Astrocyte of the spinal cord (primary cell): ENCODE measurements at places on chromosomes 12 and 14.
A peak's percentile ranks its signal among the peaks of the same experiment; 100 is the strongest.

DNA sequence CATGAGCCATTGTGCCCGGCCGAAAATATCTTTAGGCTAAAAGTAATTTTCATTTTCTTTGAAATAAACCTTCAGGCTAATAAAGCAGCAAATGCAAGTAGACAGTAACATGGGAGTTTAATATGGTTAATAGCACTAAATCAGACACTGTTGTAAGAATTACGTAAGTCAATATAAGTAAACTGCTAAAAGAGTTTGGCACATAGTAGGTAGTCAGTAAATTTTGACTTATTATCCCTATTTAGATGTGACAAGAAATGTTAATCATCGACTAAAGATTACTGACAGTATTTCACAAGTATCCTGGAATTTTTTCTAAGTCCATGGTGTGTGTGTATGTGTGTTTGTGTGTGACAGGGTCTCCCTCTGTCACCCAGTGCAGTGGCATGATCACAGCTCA lies 3.9 kb downstream of the PPP4R3A start:
- no peak for DNase-seq

GRCh38 chr12:45039757-45040156 lies 11.1 kb downstream of the DBX2 start:
- DNase-seq, result no peak

GRCh38 chr14:90513161-90514014 lies 116.6 kb downstream of the CALM1 start:
- DNase-seq, result peak; percentile 56

- no peak for DNase-seq
These were observed 45.9 kb downstream of the IFNG start for GRCh38 chr12:68113644-68114043.

DNA sequence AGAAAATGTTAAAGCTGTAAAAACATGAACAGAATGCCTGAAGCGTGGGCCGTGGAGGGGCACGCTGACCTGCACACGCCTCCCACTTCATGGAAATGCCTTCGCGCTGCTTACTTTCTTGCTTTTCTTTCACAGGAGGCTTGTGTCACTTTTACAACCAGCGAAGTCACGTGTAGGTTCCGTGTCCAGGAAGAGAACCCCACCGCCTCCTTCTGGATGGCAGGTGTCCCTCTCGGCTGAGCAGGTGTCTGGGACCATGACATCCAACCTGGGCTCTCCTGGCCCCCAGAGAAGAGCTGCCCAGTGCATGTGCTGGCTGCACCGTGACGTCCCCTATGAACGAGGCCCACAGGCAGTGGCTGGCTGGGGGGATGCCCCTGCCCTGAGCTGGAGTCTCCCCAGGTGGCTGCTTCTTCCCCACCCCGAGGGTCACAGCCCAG lies 345.0 kb upstream of the SFSWAP start:
- no peak for DNase-seq

DNA sequence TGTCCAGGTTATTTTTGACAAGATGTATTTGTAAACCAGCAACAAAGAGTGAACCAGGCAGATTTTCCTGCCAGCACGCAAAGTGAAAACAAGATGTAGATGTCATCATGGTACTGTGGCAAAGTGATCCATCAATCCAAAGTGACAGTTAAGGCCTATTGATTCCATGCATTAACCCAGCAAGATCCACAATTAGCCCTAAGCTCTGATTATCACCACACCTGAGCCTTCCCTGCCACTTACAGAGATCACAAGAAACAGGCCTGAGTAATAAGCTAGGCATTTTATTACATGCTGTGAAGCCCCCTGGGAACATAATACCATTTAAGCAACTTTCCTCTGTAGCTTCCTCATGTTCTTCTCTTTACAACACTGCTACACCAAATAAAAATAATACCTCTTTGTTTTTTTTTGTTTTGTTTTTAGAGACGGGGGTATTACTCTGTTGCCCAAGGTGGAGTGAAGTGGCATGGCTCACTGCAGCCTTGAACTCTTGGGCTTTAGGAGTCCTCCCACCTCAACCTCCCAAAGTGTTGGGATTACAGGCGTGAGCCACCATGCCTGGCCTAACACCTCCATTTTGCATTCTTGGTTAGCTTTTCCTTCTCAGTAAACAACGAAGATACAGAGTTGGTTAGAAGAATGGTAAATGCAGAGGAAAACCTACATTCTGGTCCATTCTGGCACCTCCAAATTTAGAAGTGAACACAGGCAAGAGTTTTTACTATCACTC lies 85.5 kb downstream of the STON2 start:
- DNase-seq, result no peak

DNA sequence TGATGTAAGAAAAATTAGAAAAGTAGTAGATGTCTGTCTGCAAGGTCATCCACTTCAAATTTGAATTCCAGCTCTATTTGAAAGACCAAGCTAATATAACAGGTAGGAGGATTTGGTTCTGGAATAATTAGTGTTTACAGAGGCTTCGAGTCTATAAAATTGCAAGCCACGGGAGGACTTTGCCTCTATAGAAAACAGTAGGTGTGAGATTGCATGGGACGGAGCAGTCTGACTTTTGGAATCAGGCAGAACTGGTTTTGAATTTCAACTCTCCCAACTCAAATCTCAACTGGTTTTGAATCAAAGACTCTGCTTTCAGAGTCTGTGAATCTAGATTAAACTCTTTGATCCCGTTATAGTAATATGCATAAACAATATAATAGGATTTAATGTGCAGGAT lies 82.4 kb downstream of the PIK3C2G start:
- DNase-seq, result no peak

GRCh38 chr12:78914859-78915331 lies 50.3 kb downstream of the SYT1 start:
- DNase-seq, result no peak

DNA sequence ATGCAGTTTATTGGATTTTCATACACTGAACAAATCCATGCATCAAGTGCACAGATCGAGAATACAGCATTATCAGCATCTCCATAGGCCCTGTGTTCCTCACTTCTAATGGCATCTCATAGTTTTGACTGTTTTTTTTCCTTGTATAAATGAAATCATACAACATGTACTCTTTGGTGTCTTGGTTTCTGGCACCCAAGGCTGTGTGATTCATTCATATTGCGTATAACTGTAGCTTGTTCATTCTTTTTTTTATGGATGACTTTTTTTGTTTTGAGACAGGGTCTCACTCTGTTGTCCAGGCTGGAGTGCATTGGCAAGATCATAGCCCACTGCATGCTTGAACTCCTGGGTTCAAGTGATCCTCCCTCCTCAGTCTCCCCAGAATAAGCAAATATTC lies 14.3 kb downstream of the RASSF8 start:
- DNase-seq, result peak; percentile 80

DNA sequence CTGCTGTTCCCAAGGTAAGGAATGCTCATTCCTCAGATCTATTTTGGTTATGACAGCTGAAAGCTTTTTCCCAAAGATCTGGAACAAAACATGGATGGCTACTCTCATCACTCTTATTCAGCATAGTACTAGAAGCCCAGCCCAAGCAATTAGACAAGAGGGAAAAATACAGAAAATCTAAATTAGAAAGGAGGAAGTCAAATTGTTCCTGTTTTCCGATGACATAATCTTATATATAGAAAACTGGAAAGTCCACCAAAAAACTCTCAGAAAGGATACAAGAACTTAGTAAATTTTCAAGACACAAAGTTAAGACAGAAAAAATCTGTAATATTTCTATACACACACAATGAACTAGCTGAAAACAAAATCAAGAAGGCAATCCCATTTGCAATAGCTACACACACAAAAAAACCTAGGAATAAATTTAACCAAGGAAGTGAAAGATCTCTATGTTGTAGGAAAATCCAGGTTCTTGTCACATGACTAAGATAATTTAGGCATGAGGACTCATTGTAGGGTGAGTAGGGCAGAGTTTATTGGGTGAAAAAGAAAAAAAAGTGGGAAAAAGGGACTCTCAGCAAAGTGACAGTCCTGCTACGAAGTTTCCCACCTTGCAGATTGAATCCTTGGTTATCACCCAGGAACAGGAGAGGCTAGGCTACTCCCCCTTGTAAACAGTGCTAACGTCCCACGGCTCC lies 28.6 kb upstream of the KLRB1 start:
- DNase-seq, result no peak

DNA sequence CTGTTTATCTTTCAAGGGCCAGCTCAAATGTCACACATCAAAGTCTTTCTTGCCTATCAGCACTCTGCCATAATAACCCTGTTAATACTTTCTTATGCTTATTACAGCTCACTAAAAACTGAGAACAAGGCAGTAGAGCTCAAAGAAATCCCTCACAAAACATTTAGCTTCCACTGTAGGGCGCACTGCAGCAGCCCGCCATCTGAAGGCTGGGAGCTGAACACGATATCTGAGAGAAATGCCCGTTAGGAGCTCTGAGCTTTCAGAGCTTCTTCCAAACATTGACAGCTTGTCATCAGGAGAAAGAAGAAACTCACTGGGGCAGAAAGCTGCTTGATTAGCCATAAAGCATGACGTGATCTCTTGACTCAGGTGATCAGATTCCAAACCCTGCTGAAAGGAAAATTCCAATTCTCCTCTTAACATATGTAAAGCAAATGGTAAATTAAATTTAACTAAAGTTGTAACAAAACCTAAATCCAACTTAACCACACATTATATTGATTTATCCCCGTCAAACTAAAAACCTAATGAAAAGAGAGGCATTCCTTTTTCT lies 175.7 kb downstream of the C12orf50 start:
- DNase-seq, result no peak

GRCh38 chr14:35653045-35653444 lies 119.1 kb downstream of the INSM2 start:
- no peak for DNase-seq

GRCh38 chr12:75724928-75725312 lies 213.5 kb upstream of the KRR1 start:
- DNase-seq, result peak; percentile 90

DNA sequence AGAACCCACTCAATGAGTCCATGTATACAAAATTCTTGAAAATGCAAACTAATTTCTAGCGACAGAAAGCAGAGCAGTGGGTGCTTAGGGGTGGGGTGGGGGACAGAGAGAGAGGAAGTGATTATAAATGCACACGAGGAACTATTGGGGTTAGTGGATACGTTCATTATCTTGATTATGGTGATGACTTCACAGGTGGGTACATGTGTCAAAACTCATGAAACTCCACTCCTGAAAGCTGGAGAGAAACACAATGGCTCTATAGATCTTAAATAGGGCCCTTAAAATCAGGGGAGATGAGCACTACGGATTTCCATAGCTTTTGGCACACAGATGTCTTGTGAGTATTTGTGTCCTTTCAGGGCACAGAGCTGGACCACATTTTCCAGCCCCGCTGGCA lies 59.9 kb downstream of the STON2 start:
- DNase-seq, result no peak
